Effector memory CD4-positive, alpha-beta T cell (primary cell): ENCODE measurements at places on chromosomes 2 and 18.

- DNase-seq: no peak
Measured at GRCh38 chr2:210007895-210008294, 5.5 kb downstream of the RPE start.

DNA sequence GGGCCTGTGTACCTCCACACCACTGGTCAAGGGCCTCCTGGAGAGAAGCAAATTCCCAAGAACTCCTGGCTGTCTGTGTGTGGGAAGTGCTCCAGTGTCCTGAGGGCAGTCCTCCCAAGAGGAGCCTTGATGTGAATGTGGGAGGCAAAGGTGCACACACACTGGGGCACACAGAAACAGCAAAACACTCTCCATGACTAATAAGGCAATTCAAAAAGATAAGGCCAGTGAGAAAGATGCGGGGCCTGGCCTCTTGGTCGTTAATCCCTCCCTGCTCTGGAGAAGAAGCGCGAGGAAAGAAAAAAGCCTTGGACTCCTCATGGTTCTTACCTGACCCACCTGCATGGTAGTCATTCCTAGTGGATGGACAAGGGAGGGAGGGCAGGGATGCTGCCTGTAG, 373.2 kb downstream of the SLC4A3 start:
- DNase-seq: no peak

DNA sequence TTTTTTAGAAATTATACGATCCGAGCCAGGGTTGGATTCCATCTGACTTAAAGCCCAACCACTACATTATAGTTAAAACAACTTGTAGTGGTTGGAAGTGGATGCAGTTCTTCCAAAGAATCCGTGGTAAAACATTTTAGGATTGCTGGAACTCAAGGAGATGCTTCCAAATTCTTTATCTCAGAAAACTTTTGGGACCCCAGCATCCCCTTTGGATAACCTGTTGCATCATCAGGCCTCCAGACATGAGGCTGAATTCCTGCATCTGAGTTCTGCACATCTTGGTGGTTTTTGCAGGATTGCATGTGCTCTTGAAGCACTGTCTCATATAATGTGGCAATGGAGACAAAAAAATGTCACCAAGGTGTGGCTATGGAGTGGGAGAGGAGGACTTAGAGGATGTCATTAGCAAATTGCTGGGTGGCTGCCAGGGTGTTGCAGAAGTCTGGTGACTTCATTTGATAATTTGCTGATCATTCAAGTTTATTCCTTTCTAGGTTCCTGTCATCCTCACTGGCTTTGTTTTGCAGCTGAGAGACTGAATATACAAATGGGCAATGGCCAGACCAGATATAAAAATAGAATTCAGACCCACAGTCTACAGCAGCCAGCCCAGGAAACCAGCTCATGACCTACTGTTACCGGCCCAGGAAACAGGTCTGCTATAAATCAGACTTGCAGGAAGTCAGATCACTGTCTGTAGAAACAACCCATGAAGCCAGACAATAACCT, 207.7 kb downstream of the BCL2 start:
- DNase-seq: no peak

- no peak for DNase-seq
Measured at GRCh38 chr2:211762479-211762878, 776.1 kb downstream of the ERBB4 start.

- DNase-seq: peak; percentile 57
Measured at GRCh38 chr18:47150029-47150823, at the start of gene HDHD2. Gene HDHD2, minus strand, starts transcription at chr18:47150500. Its CDS starts 14,061 bp downstream, at chr18:47136439.

- no peak for DNase-seq
Measured at GRCh38 chr2:158634627-158635026, 160.5 kb upstream of the DAPL1 start.

DNA sequence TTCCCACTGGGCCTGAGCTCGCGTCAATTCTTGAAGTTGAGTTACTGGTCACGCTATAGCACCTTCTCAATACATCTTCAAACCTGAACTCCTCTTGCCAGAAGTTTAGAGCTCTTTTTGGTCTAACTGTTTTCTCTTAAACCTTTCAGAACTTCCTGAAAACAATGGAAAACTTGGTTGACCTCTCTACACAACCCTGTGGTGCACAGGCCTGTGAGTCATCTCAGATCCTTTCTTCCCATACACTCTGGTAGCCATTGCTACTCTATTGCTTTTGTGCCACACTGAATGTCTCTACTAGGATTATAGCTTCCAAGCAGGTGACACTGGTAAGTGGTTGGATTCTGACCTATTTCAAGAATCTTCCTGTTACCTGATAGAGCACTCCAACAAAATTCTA, 321.5 kb upstream of the FSIP2 start:
- no peak for DNase-seq

- no peak for DNase-seq
Measured at GRCh38 chr2:12046641-12047040, 300.2 kb downstream of the LPIN1 start.

DNA sequence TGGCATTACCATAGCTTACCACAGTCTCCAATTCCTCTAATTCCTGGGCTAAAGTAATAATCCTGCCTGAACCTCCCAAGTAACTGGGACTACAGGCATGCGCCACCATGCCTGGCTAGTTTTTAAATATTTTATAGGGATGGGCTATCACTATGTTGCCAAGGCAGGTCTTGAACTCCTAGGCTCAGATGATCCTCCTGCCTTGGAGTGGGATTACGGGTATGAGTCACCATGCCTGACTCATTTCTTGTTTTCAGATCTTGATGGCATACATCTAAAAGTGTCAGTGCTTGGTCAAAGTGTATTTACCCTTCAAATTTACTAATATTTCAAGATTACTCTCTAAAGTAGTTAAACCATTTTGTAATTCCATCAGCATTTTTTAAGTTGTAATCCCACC, 9.4 kb upstream of the SOCS6 start:
- no peak for DNase-seq

- no peak for DNase-seq
Measured at GRCh38 chr18:57561261-57561660, 25.2 kb downstream of the FECH start.

DNA sequence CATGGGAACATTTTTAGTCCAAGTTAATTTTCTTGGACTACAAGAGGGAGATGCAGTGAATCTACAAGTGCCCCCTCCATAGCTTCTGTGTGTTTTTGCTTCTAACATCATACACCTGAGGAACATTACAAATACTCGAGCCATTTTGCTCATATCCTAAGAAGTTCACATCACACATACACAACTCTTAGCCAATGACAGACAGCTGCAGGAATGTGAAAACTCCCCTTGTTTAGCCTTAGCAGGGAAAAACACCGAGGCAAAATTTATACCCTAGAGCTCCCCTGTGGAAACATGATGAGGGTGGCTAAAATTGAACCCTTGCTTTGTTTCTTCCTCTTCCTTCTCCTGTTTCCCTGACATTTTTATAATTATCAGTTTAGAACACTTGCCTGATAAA, 928.3 kb upstream of the NRXN1 start:
- no peak for DNase-seq

DNA sequence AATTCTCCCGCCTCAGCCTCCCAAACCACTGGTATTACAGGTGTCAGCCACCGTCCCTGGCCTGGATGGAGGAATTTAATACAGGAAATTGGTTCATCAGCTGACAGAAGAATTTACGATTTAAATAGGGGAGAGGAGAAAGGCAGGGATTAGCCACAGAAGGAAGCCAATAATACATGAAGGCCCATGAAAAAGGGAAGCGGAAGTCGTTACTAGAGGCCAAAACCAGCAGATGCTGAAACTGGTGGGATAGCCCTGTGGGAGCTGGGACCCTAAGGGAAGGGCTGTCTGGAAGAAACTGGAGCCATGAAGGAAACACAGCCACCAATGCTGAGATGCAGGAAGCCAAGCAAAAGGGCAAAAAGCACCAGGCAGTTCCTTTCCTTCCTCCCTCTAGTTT, 163.7 kb upstream of the RMP24 start:
- no peak for DNase-seq

DNA sequence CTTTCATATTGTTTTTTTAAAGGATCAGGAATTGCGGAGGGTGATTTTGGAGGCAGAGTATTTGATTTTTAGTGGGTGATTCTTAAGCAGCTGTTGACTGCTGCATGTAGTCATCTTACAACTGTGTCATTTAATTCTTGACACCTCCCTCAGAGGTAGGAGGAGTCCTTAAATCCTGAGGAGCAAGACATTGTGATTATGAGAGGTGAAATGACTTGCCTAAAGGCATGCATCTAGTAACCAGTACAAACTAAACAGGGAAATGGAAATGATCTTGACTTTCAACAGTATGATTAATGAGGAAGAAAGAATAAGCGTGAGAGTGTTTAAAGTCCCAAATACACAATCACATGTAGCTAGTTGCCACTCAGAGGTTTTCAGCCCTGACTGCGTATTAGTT, 440.7 kb downstream of the THSD7B start:
- DNase-seq: no peak

DNA sequence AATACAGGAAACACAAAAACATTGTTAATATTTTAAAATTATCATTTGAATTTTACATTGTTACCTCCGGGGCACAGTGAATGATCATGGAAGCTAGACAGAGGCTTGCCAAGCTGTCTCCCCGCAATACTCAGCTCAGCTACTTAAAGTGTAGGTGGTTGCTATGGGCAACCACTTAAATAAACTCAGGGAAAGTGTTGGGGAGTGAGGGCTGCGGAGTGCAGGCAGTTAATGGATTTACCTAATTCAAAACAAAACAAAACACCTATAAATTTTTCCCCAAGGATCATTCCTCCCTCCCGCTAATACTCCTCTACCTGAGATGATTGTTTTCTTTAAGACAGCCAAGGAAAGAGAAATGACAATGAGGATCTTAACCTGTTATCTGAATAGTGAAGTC, 349.5 kb downstream of the TGIF1 start:
- no peak for DNase-seq

DNA sequence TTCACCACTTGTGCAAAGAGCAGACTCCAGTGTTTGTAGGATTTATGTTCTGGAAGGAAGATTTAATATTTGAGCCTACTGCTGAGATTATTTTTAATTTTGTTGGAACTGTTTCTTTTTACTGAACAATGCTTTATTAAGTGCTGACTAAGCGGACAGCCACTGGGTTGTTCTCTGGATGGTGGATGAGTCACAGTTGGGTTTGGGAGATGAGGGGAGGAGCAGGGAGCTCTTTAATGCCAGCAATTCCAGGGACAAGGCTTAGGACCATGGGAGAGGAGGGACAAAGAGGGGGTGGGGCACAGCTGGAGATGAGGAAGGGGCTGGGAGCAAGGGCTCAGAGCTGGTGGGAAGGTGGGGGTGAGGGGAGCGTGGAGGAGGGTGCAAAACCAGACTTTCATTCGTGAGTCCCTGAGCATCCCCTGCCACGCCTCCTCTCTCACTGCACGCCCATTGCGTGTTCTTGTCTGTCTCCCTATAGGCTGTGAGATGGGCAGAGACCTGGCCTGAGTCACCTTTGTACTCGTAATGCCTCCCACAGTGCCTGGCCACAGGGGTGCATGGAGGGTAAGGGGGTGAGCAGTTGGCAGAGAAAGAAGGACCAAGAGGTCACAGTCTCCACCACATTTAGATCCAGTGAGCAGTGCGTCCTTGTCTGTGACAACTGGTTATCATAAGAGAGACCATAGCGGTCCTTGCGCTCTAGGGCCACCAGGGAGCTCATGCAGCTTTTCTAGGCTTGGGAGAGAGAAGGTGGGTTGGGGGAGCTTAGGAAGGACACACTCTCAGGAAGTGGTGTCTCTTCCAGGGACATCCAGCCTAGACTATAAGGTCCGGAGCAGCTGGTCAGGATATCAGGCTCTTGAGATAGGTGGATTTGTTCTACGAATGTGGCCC, 18.4 kb downstream of the SLC4A3 start:
- no peak for DNase-seq

DNA sequence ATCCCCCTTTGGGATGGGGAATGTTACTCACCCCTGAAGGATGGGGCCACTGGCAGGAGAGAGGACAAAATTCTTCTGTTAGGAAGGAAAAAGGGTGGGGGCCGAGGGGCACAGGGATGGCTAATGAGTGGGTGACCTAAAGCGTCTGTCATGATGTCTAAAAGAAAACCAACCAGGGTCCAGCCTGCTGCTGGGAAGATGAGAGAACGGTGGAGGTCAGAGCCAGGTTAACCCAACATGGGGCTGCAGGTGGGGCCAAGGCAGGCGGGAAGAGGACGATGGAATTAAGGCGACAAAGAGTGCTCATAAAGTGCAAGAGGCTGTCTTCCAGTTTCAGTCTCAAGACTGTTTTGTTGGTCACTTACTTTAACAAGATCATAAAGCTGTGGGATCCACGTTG, 90.2 kb downstream of the SMIM21 start:
- DNase-seq: no peak

- DNase-seq: no peak
Measured at GRCh38 chr2:80008596-80008995, 296.0 kb downstream of the LRRTM1 start.

GRCh38 chr2:43262951-43263350, 36.5 kb upstream of the ZFP36L2 start:
- DNase-seq: no peak

GRCh38 chr2:65164426-65164891, 34.6 kb upstream of the RAB1A start:
- no peak for DNase-seq

DNA sequence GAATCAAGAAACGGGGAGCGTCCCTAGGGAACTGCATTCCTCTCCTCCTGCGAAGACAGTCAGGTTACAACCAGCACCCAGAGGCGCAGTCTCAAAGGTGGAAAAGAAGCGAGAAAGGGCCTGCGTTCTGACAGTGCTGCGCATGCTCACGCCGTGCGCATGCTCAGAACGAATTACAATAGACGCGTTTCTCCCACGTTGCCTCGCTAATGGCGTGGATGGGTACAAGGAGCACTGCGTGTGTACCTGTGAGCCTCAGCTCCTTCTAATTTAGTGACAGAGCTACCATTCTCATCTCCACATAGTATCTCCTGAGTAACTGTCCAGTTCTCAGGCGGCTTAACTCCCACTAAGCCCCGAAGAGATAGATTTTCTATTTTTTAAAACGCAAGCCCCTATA, 448.8 kb downstream of the TXNL1 start:
- DNase-seq: no peak

DNA sequence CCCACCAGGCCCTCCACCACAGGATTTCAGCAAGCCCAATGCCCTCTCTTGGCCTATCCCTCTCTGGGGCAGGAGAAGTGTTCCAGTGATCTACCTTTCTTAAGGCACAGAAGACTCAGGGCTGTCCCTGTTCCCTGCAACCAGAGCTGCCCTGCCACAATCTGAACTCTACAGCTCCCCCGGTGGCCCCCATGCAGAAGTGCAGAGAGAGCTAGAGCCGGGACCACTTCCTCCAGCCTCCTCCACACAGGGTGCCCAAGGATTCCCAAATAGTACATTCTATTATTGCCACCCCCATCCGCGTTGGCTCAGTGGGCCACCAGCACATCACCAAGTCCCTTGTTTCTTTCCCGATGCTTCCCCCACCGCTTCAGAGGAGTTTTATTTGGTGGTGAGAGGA, 114.8 kb upstream of the PTPRM start:
- no peak for DNase-seq

DNA sequence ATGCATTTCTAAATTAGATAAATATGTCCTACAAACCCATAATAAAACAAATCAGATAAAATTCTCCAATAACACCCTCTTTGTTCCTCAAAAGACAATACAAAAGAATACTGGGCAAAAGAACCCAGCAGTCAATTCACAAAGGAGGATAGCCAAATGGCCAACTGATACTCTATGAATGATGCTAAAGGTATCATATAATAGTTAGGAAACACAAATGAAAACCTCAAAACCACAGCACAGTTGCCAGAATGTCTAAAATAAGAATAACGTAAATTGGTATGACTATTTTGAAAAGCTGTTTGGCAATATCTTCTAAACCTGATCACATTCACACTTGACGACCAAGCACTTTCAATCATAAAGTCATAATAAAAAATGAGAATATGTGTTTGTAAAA, 315.4 kb downstream of the CDH7 start:
- DNase-seq: no peak

- peak; percentile 66 for DNase-seq
Measured at GRCh38 chr2:230847883-230848388, 16.8 kb upstream of the ITM2C start.

GRCh38 chr18:27073404-27073830, 111.7 kb downstream of the CHST9 start:
- DNase-seq: no peak
